CD4-positive, alpha-beta T cell (primary cell): ENCODE measurements at places on chromosomes 12 and 14.

DNA sequence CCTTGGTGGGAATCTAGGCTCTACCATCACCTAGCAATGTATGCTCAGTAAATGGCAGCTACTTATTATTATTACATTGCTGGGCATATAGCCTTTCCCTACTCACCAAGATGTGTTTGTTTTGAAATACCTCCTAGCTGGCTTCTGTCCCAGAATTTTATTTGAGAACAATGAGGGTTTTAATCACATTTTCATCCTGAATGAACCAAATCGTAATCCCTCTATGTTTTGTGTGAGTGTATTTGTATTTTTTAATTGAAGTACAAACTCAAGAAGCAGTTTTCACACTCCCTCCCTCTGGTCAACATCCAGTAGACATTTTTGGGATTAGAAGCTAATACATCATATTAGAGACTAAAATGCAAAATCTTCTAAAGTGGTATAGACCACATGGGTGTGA, 7.6 kb downstream of the SLC7A8 start:
- no peak for DNase-seq

DNA sequence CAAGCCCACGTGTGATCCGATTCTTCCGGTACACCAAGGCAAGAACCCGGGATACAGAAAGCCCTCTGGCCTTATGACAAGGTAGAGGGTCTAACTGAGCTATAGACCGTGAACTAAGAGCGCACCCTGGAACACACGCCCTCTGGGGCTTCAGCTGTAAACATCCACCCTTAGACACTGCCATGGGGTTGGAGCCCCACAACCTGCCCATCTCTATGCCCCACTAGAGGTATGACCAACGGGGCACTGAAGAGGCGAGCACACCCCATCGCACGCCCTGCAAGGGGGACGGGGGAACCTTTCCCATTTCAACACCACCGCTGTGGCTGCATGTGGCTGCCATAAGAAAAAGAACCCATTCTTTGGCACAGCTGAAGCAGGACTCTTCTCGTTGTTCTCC, 1206.0 kb upstream of the TMEM132C start:
- no peak for DNase-seq

GRCh38 chr14:87049950-87050349, 943.0 kb downstream of the GALC start:
- no peak for DNase-seq

DNA sequence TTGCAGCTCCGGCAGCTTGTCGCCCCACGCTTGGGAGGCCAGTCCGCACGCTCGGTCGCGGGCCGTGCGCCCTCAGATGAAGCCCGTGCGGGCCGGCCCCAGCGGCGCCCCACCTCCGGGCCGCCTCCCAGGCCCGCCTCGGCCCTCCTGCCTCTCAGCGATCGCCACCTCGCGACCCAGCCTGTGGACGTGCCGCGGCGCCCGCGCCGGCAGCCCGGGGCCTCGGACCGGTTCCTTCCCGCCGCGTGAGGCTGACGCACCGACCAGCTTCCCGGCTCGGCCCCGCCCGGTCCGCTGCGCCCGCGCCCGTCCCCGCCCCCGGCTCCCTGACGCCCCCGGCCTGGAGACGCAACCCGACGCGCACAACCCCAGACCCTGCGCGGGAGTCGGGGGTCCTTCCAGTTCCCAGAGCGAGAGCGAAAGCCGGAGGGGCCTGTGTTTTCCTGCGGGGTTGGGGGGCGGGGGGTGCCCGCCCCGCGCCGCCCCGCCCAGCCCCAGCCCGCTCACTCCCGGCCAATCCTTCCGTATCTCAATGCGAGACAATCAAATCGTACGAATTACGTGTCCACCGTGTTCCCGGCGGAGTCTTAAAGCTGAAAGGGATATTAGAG, at the start of gene ERO1A:
Gene ERO1A, minus strand, starts transcription at position 78 of the 611 bp plus-strand sequence. Its CDS starts 77 bp downstream, at position 1.
- peak; percentile 48 for DNase-seq

GRCh38 chr12:128810182-128811127, 13.3 kb downstream of the SLC15A4 start:
- no peak for DNase-seq

DNA sequence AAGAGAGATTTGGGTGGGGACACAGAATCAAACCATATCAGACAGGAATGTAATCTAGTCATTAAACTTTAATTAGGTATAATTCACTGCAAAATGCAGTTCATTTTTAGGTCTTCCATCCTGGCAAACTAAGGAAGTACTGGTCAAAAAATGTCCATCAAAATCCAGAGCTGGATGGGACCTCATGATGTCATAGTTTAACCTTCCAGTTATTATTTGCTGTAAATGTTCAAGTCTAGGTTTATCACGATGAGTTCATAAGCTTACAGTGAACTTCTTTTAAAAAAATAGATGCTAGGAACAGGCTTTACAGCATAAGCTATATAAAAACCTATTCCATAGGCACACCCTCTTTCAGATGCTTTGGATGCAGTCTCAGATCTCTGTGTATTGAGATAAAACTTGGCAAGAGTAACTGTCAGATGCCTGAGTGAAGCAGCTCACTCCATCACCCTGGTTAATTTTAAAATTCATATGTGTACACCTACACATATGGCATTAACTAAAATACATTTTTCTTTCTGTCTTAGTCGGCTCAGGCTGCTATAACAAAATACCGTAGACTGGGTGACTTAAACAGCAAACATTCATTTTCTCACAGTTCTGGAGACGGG, 7.9 kb downstream of the SSPN start:
- DNase-seq: no peak

GRCh38 chr12:104604070-104604994, 147.6 kb downstream of the CHST11 start:
- peak; percentile 6 for DNase-seq

DNA sequence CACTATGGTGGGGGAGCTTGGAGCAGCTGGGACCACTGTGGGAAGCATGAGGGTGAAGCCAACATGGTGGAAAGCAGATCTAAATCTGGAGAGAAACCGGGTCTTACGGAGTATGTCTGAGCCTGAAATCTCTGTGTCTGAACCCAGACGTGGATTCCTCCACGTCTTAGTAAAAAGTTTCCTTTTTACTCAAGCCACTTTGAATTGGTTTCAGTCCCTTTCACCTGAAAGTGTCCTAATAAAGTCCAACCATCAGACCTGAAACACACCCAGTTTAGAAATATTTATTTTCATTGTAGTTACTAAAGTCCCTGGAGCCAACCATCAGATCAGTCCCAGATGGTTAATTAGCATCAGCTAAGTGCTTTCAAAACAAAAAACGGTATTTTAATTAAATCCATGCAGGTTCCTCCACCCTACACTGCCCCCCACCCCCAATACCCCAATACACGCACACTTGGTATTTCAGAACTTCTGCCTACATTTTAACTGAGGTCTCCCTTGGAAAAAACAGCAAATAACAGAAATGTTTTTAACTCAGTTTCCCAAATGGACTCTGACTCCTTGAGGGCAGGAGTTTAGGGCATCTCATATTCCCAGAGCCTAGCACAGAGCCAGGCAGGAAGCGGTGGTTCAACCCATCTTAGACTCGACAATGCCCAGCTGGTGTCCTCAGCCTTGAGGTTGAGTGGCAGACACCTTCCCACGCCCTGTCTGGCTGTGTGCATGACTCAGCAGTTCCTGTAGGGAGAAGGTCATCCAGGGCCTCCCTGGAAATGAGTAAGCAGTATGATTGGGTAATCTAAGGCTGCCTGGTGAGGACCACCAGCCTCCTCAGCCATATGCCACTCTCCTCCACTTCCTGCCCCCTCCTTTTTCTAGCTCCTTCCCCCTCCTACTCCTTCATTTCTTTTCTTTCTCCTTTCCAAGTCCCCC, 175.8 kb downstream of the TTC8 start:
- DNase-seq: no peak
